ENCODE measurements at places on chromosomes 5 and 9.

GRCh38 chr9:76891279-76891678, 14.6 kb downstream of the PRUNE2 start:
- no peak for DNase-seq

- DNase-seq = no peak
These were observed 7.8 kb downstream of the IER5L start for GRCh38 chr9:129170229-129170628.

- peak; percentile 45 for DNase-seq
These were observed 4.4 kb upstream of the BASP1 start for GRCh38 chr5:17212996-17213395.

- no peak for DNase-seq
These were observed 47.8 kb downstream of the C9orf152 start for GRCh38 chr9:110160123-110160522.

DNA sequence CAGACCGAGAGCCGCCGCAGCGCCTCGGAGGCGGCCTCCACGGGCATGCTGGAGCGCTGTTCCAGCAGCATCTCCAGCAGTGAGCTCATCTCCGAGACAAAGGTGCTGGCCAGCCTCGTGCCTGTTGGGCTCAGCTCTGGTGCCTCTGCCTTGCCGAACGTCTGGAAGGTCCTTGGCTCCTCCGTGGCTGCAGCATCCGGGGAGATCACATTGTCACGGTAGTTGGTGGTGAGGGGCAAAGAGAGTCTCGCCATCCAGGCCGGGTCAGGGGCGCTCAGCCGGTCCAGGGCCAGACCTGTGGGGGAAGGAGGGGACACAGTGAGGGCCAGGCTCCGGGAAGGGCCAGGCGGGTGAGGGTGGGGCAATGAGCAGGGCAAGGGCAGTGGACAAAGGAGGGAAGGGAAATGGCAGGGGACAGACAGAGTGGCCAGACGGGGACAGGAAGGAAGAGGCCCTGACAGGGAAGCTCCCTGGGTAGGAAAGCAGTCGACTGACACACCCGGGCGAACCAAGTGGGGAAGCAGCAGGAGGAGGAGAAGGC, 12.4 kb downstream of the PCDH12 start:
- peak; percentile 58 for DNase-seq

DNA sequence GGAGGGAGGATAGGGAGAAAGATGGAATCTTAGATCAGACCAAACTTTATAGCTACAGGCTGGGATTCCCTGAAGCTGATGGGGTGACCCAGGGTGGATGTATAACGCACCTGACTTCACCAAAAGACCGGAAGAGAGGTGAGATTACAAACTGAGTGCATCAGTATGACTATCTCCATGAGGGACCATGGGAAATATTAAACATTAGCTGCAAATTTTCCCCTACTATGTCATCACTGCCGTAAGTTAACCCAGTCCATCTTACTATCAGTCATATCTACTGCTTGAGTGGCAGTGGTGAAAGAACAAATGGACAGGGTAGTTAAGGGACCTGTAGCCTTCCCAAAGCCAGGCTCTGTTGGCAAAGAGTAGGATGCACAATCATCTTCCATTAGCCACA, 368.3 kb downstream of the EFNA5 start:
- DNase-seq = no peak

- no peak for DNase-seq
These were observed 35.6 kb downstream of the TNFSF8 start for GRCh38 chr9:114894609-114895433.

- no peak for DNase-seq
These were observed 15.8 kb downstream of the EXOC3 start for GRCh38 chr5:458547-459353.

DNA sequence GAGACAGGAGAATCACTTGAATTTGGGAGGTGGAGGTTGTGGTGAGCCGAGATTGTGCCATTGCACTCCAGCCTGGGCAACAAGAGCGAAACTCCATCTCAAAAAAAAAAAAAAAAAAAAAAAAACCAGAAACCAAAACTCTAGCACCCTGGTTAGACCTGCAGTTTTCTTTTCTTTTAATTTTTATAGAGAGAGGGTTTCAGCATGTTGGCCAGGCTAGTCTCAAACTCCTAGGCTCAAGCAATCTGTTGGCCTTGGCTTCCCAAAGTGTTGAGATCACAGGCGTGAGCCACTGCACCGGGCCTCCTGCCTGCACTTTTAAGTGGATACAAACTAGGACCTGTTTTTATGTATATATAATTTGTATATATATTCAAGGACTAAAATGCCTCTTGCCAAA, 12.9 kb upstream of the MTMR12 start:
- no peak for DNase-seq

- DNase-seq = no peak
These were observed 28.6 kb downstream of the CSF2 start for GRCh38 chr5:132102101-132102701.

DNA sequence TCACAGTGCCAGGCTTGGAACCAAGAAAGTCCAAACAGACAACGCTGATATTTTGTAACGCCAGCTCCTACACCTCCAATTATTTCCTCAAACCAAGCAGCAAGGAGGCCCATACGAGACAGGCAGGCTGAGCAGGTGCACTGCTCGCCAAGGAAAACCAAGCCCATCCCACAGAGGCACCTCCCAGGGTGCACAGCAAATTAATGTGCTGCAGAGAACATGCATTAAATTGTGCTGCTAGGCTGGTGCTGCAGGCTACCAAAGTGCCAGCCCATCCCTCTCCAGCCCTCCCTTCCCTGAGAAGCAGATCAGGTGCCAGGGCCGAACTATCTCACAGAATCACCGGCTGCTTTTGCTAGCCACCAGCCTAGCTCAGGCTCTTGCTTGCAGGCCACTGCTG, 137.8 kb downstream of the PAX5 start:
- no peak for DNase-seq

DNA sequence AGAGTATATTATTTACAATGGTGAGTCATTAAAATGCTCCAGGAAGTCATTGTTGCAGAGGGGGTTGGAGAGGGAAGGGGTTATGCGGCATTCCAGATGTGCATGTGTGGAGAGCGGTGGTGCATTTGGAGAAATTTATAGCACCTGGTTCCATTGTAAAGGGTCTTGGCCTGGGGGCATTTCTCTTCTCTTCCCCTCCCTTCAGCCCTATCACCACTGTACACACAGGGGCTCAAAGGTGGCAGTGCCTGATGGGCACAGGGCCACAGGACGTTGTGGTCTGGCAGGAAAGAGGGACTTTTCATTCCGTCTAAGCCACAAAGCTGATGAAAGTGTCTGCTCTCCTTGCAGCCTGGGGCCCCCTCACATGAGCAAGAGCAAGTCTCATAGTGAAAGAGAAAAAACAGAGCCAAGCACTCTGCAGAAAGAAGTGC, 442.4 kb upstream of the ZNF462 start:
- DNase-seq = no peak

DNA sequence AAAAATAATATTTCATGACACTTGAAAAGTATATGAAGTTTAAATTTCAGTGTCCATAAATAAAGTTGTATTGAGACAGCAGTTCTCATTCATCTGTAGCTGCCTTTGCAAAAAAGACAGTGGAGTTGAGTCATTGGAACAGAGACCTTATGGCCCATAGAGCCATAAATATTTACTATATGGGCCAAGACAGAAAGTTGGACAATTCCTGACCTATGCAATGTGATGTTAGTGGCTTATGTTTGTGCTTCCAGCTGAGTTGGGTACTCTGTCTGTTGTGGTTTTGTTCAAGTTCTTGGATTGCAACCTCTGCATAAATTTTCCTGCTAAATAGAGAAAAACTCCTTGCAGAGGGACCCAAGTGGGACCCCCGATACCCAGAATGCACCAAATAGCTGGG, 69.8 kb downstream of the KCNIP1 start:
- no peak for DNase-seq

DNA sequence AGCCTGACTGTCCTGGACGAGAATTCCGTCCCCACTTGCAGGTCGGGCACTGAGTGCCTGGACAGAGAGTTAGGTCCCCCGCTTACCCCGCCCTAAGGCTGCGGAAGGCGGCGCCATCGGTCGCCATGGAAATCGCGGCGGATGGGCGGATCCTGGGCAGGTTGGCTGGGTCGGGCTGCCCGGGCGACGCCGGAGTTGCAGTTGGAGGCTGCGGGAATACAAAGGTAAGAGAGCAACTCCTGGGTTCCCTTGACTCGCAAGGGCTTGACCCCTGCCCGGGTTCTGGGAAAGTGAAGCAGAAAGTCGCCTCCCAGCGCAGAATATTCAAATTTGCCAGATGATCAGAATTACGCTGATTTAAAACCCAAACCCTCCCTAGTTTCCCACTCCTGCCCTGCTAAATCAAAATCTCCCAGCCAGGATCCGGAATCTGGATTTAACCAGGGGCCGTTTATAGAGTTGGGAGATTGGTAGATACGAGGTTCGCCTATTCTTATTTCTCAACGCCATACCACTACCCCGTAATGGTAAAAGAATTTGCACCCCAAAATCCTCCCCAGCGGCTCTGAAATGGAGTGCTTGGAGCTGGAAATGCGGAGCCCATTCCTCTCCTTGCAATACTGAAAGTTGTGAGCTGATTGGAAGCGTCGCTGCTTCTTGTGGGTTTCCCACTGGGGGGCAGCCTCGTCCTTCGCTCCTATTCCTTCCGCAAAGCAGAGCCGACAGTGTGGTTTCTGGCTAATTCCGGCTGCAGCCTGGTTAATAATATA, 156.4 kb upstream of the RASEF start:
- DNase-seq = peak; percentile 74

- DNase-seq = no peak
These were observed 18.4 kb downstream of the TENT4A start for GRCh38 chr5:6731465-6732237.

- DNase-seq = no peak
These were observed 789 bp downstream of the DOK3 start for GRCh38 chr5:177508837-177509236.

DNA sequence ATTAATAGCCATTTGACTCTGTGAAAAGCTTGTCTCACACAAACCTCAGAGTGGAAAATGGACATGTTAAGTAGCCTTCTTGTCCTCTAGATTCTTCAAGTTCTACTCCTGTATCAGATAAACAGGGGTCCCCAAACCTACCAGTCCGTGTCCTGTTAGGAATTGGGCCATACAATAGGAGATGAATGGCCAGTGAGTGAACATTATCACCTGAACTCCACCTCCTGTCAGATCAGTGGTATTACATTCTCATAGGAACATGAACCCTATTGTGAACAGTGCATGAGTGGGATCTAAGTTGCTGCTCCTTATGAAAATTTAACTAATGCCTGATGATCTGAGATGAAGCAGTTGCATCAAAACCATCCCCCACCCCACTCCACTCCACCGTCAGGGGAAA, 136.3 kb downstream of the TMEM232 start:
- DNase-seq = no peak

- DNase-seq = no peak
These were observed 85.7 kb upstream of the NIPBL start for GRCh38 chr5:36790847-36791246.

- no peak for DNase-seq
These were observed 19.8 kb upstream of the MRNIP start for GRCh38 chr5:179878222-179879002.

DNA sequence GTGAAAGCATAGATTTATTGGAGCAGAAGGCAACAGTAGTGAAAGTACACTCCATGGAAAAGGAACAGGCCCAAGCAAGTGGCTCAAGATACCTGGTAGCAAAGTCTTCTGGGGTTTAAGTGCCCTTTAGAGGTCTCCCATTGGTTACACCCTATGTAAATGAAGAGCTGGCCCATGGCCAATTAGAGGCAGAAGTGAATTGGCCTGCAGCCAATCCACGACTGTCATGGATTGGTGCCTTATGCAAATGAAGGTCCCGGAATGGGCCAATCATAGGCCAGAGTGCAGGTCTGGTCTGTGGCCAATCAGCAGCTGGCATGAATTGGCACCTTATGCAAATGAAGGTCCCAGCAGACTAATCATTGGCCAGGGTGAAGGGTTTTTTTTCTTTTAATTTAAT, 64.2 kb upstream of the PCSK5 start:
- DNase-seq = no peak

DNA sequence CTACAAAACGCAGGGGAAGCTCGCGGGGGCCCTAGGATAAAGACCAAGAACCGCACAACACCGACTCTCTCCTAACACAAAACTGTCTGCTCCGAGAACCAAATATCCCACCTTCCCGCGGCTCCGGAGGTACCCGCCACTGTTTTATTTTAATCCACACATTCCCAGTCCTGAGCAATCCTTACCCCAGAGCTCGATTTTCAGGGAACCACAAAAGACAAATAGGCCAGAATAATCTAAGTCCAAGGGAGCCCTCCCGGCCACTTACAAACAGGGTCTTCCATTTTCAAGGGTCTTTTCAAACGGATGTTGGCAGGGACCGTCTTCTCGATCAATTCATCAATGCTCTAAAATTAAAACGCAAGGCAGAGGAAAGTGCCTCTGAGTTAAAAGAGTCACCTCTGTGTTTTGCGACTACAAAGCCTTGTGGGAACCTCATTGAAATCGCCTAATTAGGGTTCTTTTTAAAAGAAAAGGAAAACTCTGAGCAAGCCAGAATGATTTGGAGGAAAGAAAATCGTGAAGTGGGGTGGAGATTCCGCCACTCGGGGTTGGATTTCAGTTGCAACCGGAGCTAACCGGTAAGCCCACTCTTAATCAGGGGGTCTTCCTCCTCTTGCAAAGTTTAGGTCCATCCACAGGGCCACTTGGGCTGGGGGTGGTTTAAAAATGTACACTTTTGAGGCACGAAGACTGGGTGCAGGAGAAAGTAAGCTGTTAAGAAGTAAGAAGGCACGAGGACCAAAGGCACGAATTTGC, 1.0 kb downstream of the GLDC start:
- peak; percentile 36 for DNase-seq

DNA sequence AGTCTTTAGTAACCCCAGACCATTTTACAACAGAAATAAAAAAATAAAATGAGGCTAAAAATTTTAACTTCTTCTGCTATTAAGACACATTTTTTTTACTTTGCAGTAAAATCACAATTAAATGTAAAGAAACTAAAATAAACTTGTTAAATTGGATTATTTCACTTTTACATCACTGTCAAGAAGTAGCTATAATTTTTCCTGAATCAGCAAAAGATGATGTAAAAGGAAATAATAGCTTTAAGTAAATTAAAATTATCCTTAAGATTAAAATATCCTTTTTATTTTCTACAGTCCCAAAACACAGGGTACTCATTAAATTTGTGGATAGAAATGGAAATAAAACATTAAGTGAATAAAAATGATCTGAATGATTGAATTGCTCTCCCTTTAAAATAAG, 44.5 kb downstream of the TMEM232 start:
- DNase-seq = no peak

GRCh38 chr5:66894480-66895240, 298.5 kb downstream of the MAST4 start:
- DNase-seq = no peak

- DNase-seq = no peak
These were observed 10.4 kb downstream of the QSOX2 start for GRCh38 chr9:136235171-136235570.

GRCh38 chr5:137372016-137372772, 126.9 kb downstream of the SPOCK1 start:
- no peak for DNase-seq

GRCh38 chr9:78146241-78146640, 89.6 kb upstream of the CEP78 start:
- no peak for DNase-seq

GRCh38 chr9:108168236-108168850, 678.8 kb upstream of the KLF4 start:
- DNase-seq = no peak

GRCh38 chr5:141182248-141182647, at the start of gene PCDHB16:
Gene PCDHB16 (plus strand): TSS chr5:141182387. CDS start chr5:141182560, 173 bp downstream.
- peak; percentile 72 for DNase-seq

GRCh38 chr5:64166201-64166959, 737 bp downstream of the RNF180 start:
- DNase-seq = peak; percentile 51
